ENCODE measurements at places on chromosomes 4 and X. TPM values are rescaled to one million over a fixed set of nuclear protein-coding genes. Genes with fewer than 3 reads are reported as not detected.

DNA sequence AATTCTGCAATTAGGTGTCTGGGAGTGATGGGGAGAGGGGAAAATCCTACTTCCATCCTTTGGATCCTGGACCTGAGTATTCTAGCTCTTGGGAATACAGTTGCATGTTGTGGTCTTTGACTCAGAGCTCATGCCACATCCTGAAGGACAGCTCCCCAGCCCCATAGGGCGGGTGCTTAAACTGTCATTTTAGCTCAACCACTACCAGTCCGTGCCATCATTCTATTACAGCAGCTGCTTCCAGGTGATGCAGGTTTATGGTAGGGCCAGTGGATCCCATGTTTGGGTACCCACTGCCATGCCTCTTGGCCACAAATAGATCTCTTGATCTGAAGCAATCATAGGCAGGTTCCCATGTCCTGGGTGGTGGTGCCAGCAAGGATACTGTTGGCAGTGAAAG is 34.7 kb downstream of the CCKAR start:
- peaks cover 60% of the 10 kb centered on the region for H3K4me1 ChIP-seq
- no peak overlapping the region for H3K4me3 ChIP-seq
- H3K27me3 ChIP-seq, result no peaks in the 10 kb centered on the region
- DNase-seq, result no peak
- no peak overlapping the region for H3K27ac ChIP-seq

- no peaks in the 10 kb centered on the region for H3K36me3 ChIP-seq
- no peak overlapping the region for H3K4me3 ChIP-seq
- no peak overlapping the region for H3K27ac ChIP-seq
- peaks cover 23% of the 10 kb centered on the region for H3K4me1 ChIP-seq
- no peak for DNase-seq
- H3K27me3 ChIP-seq, result no peaks in the 10 kb centered on the region
These were observed 143.5 kb downstream of the MGST2 start for GRCh38 chr4:139808808-139809756.

- peak overlapping the region; percentile 75 for H3K27ac ChIP-seq
- DNase-seq, result no peak
- no peaks in the 10 kb centered on the region for H3K36me3 ChIP-seq
These were observed 455.4 kb downstream of the IL15 start for GRCh38 chr4:142091691-142092182.

DNA sequence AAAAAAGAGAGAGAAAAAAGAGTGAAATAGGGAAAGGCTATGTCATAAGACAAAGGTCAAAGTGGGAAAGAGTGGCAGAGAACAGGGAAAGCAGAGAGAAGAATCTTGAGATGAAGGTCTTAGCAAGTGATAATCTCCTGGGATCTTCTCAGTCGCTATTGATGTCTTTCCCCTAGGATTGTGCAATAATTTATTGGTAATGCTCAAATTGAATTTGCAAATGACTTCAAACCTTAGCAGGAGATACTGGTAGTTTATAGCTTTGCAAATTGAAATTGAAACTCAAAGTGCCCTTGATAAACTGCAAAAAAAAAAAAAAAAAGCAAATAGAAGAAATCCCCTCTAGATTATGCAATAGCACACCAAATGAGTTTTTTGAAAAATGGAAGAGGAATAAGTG is 45.7 kb upstream of the MID1 start:
- no peaks in the 10 kb centered on the region for H3K27me3 ChIP-seq
- H3K4me1 ChIP-seq, result no peaks in the 10 kb centered on the region
- H3K27ac ChIP-seq, result no peak overlapping the region

- H3K27ac ChIP-seq, result no peak overlapping the region
- H3K4me3 ChIP-seq, result no peak overlapping the region
- H3K27me3 ChIP-seq, result no peaks in the 10 kb centered on the region
- H3K36me3 ChIP-seq, result no peaks in the 10 kb centered on the region
- H3K4me1 ChIP-seq, result no peaks in the 10 kb centered on the region
These were observed 31.2 kb downstream of the USP46 start for GRCh38 chr4:52627876-52628275.

DNA sequence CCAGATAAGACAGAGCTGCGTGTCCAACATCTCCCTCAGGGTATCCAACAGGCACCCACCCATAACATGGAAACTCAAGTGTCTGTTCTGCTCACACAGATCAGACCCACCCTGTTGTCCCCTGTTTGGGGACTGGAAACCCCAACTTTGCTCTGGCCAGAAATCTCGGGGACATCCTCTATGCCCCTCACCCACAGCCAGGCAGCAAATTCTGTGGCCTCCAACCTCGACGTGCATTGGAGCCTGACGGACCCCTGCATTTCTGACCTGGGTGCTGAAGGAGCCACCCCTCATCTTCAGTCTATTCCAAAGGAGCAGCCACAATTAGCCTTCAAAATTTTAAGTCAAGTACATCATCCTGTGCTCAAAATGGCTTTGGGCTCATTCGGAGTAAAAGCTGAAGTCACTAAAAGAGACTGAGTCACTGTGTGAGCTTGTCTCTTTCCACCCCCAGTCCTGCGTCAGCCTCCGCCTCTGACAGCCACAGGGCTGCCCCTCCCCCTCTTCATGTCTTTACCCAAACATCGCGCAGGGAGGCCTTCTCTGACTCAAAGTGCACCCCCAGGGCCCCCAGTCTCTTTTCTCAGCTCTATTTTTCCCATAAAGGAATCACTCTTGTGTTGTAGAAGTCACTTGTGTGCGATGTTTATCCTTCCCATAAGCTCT is 24.4 kb upstream of the PDE6B start:
- no peaks in the 10 kb centered on the region for H3K36me3 ChIP-seq
- H3K27me3 ChIP-seq, result peaks cover 15% of the 10 kb centered on the region
- no peaks in the 10 kb centered on the region for H3K4me1 ChIP-seq
- DNase-seq, result no peak

- DNase-seq, result no peak
- H3K4me1 ChIP-seq, result no peaks in the 10 kb centered on the region
- no peak overlapping the region for H3K4me3 ChIP-seq
- H3K27ac ChIP-seq, result no peak overlapping the region
- H3K36me3 ChIP-seq, result no peaks in the 10 kb centered on the region
These were observed 17.5 kb downstream of the SLC16A2 start for GRCh38 chrX:74438764-74439163.

DNA sequence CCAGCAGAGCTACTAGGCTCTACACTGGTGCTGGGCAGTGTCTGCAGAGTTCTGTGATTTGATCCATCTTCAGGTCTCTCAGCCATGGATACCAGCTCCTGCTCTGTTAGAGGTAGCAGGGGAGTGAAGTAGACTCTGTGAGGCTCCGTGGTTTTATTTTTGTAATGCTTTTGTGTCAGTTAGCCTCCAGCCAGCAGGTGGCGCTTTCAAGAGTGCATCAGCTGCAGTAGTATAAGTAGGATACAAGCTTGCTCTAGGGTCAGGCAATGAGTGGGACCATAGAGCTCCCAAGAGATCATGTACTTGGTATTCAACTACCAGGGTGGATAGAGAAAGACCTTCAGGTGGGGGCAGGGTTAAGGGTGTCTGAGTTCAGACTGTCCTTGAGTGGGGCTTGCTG is 362.5 kb upstream of the TRAM1L1 start:
- no peaks in the 10 kb centered on the region for H3K36me3 ChIP-seq
- no peaks in the 10 kb centered on the region for H3K4me1 ChIP-seq
- no peaks in the 10 kb centered on the region for H3K27me3 ChIP-seq
- H3K27ac ChIP-seq, result no peak overlapping the region
- DNase-seq, result no peak

DNA sequence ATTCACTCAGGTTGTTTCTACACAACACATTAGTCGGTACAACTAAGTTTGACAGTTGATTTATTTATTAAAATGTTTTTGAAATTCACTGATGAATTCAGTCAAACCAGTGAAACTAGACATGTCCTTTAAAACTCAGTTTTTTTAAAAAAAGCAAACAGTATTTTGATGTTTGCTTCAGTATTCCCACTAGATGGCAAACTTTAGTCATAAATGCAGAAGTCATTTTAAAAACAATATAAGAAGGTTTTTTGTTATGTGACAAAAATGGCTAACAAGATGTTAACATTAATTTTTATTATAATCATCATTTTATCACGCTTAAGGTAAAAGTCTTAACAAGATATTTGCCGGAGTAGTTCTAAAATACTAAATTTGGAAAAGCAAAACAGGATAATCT is 1337.8 kb upstream of the DIAPH2 start:
- no peak for DNase-seq
- no peak overlapping the region for H3K27ac ChIP-seq
- H3K27me3 ChIP-seq, result no peaks in the 10 kb centered on the region
- no peak overlapping the region for H3K4me3 ChIP-seq

DNA sequence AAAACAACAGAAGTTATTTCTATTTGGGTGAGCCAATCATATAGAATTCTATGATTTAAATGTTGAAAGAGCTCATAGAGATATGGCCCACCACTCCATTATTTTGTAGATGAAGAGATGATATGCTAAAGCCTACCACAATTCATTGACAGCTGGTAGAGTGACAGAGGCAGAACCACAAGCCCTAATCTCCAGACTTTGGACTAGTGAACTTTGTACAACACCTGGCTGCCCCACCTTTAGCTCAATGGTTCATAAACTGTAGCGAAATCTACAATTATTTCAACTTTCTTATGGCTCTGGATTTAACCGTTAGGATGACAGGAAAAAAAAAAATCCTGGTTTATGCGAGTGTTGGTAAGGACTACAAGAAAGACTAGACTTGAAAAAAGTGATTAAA is 50.9 kb downstream of the PRKG2 start:
- DNase-seq, result no peak
- H3K27me3 ChIP-seq, result no peaks in the 10 kb centered on the region
- no peaks in the 10 kb centered on the region for H3K4me1 ChIP-seq
- H3K4me3 ChIP-seq, result no peak overlapping the region
- H3K36me3 ChIP-seq, result no peaks in the 10 kb centered on the region
- no peak overlapping the region for H3K27ac ChIP-seq

- no peaks in the 10 kb centered on the region for H3K36me3 ChIP-seq
- H3K4me3 ChIP-seq, result no peak overlapping the region
- H3K27ac ChIP-seq, result no peak overlapping the region
- H3K27me3 ChIP-seq, result no peaks in the 10 kb centered on the region
- DNase-seq, result peak; percentile 29
These were observed 52.7 kb downstream of the HTT-AS start for GRCh38 chr4:3021627-3022026.

- no peaks in the 10 kb centered on the region for H3K36me3 ChIP-seq
- no peaks in the 10 kb centered on the region for H3K4me1 ChIP-seq
- H3K4me3 ChIP-seq, result no peak overlapping the region
- H3K27me3 ChIP-seq, result no peaks in the 10 kb centered on the region
- no peak for DNase-seq
- H3K27ac ChIP-seq, result no peak overlapping the region
These were observed 486.1 kb upstream of the POU3F4 start for GRCh38 chrX:83022020-83022419.

- no peak for DNase-seq
- H3K36me3 ChIP-seq, result no peaks in the 10 kb centered on the region
These were observed 6.2 kb upstream of the GSPT2 start for GRCh38 chrX:51737091-51737490.

DNA sequence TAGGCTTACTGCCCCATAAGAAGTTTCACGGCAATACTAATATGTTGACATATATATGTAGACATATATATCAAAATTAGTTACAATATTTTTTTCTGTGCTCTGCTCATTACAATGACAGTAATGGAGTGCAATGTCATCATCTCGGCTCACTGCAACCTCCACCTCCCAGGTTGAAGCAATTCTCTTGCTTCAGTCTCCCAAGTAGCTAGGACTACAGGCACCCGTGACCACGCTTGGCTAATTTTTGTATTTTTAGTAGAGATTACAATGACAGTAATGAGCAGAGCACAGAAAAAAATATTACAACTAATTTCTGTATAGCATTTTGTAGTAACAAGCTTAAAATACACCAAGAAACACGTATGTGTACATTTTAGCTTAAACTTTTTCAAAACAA is 7.6 kb downstream of the EIF4E start:
- H3K4me3 ChIP-seq, result no peak overlapping the region
- peaks cover 10% of the 10 kb centered on the region for H3K36me3 ChIP-seq
- H3K27ac ChIP-seq, result no peak overlapping the region
- no peaks in the 10 kb centered on the region for H3K27me3 ChIP-seq

DNA sequence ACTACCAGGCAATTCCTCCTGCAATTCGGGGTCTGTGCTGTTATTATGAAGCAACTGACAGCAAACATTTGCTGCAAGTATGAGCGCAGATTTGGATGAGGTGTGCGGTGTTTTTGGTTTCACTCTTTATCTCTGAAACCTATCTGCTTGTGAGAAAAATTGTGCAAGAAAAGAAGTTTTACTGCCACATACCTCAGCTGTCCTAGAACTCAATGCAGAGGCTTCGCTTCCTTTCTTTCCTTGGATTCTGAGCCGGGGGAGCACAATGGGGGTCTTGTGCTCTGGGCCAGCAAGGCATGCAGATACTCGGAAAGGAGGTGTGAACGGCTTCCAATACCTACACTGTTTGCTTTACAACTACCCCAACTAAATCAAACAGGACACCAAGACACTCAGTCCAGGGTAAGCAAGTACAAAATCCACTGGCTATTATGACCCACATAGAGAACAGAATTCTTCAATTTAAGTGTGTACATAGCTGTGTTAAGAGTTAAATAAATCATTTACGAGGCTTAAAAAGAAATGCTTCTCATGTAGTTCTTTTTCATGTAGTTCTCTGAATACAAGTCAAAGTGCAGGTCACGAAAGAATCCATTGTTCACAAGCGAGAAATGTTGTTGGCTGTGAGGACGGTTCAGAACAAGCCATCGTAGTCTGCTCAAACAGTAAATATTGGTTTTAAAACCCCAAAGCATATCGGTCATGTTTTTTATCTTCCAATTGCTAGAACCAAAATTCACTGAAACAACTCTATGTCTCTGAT is 1.1 kb downstream of the SORBS2 start:
- peak overlapping the region; percentile 87 for H3K27ac ChIP-seq
- no peaks in the 10 kb centered on the region for H3K4me1 ChIP-seq
- no peaks in the 10 kb centered on the region for H3K36me3 ChIP-seq
- H3K27me3 ChIP-seq, result no peaks in the 10 kb centered on the region

DNA sequence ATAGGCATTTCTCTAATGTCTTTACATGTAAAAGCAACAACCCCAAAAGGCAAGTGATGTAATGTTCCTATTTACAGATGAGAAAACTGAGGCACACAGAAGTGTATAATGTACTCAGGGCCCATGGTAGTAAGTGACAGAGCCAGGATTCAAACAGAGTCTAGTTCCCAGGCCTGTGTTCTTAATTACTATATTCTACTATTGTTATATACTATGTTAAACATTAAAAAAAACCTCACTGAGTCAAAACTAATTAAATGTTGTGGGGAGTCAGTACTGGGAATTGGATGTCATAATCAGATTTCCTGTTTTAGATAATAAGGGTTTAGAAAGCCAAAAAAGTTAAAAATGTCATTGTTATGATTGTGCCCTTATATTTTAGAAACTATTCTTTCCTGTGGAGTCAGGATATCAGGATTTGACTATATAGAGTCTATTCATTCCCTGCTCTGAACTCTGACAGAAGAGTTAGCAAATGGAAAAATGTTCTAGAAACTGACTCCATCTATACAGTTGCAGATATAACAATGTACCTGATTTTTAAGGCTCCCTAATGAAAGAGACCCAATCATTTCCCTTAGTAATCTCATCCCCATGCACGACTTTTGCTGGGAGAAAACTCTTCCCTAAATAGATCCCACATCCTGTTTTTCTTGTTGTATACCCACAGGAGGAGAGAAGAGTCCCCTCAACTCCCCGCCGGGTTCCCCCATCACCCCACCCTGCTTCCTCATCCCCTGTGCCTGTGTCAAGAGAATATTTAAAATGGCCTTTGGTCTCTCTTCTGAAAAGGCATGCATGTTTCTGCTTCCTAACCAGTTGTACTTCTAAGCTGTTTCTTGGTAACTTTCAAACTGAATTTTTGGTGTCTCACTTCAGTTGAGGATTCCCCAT is 69.7 kb downstream of the REELD1 start:
- no peaks in the 10 kb centered on the region for H3K27me3 ChIP-seq
- no peaks in the 10 kb centered on the region for H3K36me3 ChIP-seq
- no peak overlapping the region for H3K4me3 ChIP-seq
- no peak for DNase-seq
- no peaks in the 10 kb centered on the region for H3K4me1 ChIP-seq
- H3K27ac ChIP-seq, result no peak overlapping the region

Gene RHOXF2B
- not detected for polyA plus RNA-seq

Data from sigmoid colon (tissue), 7 donors.